ENCODE measurements at places on chromosomes 2 and 18. TPM values are rescaled to one million over a fixed set of nuclear protein-coding genes. Genes with fewer than 3 reads are reported as not detected.

DNA sequence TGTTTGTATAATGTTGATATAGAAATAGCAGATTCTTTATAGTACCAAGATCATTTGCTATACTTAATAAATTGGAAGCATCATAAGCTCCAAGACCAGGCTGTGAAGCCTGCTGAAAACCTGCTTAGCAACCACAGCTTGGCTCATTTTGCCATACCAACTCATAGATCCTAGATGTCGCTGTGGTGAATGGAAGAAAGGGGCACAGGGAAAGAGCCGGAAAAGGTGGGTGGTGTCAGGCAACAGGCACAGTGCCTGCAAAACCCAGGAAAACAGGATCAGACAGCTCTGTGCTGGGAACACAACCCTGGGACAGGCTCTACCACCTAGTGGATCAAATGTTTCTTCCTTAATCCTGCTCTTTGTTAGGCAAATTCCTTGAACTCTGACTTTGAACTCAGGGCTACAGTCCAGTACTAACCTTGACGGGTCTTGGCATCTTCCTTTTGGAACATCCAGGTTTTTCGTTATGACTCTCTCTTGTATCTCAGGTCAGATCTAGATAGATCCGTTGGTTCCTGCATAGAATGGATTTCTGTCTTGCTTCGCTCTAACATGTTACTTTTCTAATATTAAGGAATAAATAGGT lies 31.6 kb downstream of the TWSG1 start:
- no peaks in the 10 kb centered on the region for H3K27me3 ChIP-seq
- no peak for DNase-seq
- H3K4me3 ChIP-seq, result no peak overlapping the region
- no peak overlapping the region for H3K27ac ChIP-seq
- peaks cover 22% of the 10 kb centered on the region for H3K36me3 ChIP-seq
- no peaks in the 10 kb centered on the region for H3K4me1 ChIP-seq

GRCh38 chr2:207121784-207122183 lies 44.0 kb downstream of the KLF7 start:
- H3K4me1 ChIP-seq, result peaks cover 81% of the 10 kb centered on the region
- no peak overlapping the region for H3K4me3 ChIP-seq
- peak; percentile 30 for DNase-seq
- peaks cover 23% of the 10 kb centered on the region for H3K36me3 ChIP-seq
- H3K27ac ChIP-seq, result peak overlapping the region; percentile 66
- no peaks in the 10 kb centered on the region for H3K27me3 ChIP-seq

- H3K4me3 ChIP-seq, result peak overlapping the region; percentile 43
- H3K27me3 ChIP-seq, result no peaks in the 10 kb centered on the region
- H3K4me1 ChIP-seq, result peaks cover 91% of the 10 kb centered on the region
- no peak for DNase-seq
Measured at GRCh38 chr18:70295192-70296188, 6.6 kb downstream of the SOCS6 start.

GRCh38 chr2:196335221-196335634 lies 163.8 kb upstream of the STK17B start:
- H3K4me1 ChIP-seq, result peaks cover 91% of the 10 kb centered on the region
- no peak for DNase-seq
- H3K36me3 ChIP-seq, result no peaks in the 10 kb centered on the region
- H3K27me3 ChIP-seq, result no peaks in the 10 kb centered on the region

GRCh38 chr2:216554286-216554685 lies 55.6 kb downstream of the RPL37A start:
- H3K4me3 ChIP-seq, result no peak overlapping the region
- peaks cover 55% of the 10 kb centered on the region for H3K4me1 ChIP-seq
- no peak for DNase-seq
- H3K27ac ChIP-seq, result peak overlapping the region; percentile 70
- no peaks in the 10 kb centered on the region for H3K27me3 ChIP-seq
- H3K36me3 ChIP-seq, result no peaks in the 10 kb centered on the region

GRCh38 chr2:217329023-217329431 lies 469.2 kb upstream of the TNP1 start:
- H3K4me1 ChIP-seq, result peaks cover 43% of the 10 kb centered on the region
- H3K4me3 ChIP-seq, result no peak overlapping the region
- peak overlapping the region; percentile 36 for H3K27ac ChIP-seq
- H3K36me3 ChIP-seq, result no peaks in the 10 kb centered on the region
- no peak for DNase-seq

GRCh38 chr2:75862547-75862946 lies 151.8 kb upstream of the GCFC2 start:
- no peak overlapping the region for H3K4me3 ChIP-seq
- H3K4me1 ChIP-seq, result no peaks in the 10 kb centered on the region
- no peak overlapping the region for H3K27ac ChIP-seq
- H3K36me3 ChIP-seq, result no peaks in the 10 kb centered on the region
- DNase-seq, result no peak

- no peak overlapping the region for H3K4me3 ChIP-seq
- no peaks in the 10 kb centered on the region for H3K36me3 ChIP-seq
- H3K27me3 ChIP-seq, result no peaks in the 10 kb centered on the region
- peak; percentile 14 for DNase-seq
- H3K27ac ChIP-seq, result peak overlapping the region; percentile 54
Measured at GRCh38 chr2:226184940-226185615, 614.5 kb downstream of the IRS1 start.

GRCh38 chr2:239953418-239954061 lies 71.6 kb downstream of the NDUFA10 start:
- DNase-seq, result peak; percentile 22
- peak overlapping the region; percentile 54 for H3K27ac ChIP-seq
- peaks cover 63% of the 10 kb centered on the region for H3K4me1 ChIP-seq

GRCh38 chr2:112588611-112589045 lies 4.2 kb downstream of the CHCHD5 start:
- peaks cover 31% of the 10 kb centered on the region for H3K4me1 ChIP-seq
- no peaks in the 10 kb centered on the region for H3K27me3 ChIP-seq
- no peak overlapping the region for H3K27ac ChIP-seq
- H3K4me3 ChIP-seq, result no peak overlapping the region
- no peak for DNase-seq
- peaks cover 22% of the 10 kb centered on the region for H3K36me3 ChIP-seq

DNA sequence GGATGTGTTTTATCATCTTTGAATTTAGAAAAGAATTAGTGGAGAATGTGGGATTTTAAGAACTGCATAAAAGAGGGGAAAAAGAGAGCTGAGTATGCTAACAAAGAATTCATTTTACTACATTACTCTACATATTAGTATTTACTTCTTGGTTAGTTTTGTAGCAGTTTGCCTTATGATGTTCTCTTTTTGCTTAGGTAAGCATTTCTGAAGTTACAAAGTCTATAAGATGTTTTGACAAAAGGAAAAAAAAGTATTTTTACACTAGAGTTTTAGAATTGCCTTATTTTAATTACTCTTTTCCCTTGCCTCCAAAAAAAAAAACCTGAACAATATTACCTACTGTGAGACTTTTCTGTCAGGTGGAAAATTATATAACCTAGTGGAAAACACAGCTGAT lies 739.5 kb upstream of the SLC39A10 start:
- H3K27me3 ChIP-seq, result no peaks in the 10 kb centered on the region
- no peak overlapping the region for H3K27ac ChIP-seq
- no peak overlapping the region for H3K4me3 ChIP-seq
- no peak for DNase-seq

GRCh38 chr2:37447446-37447845 lies 103.0 kb downstream of the QPCT start:
- H3K4me1 ChIP-seq, result no peaks in the 10 kb centered on the region
- no peaks in the 10 kb centered on the region for H3K27me3 ChIP-seq
- no peaks in the 10 kb centered on the region for H3K36me3 ChIP-seq
- H3K27ac ChIP-seq, result no peak overlapping the region
- H3K4me3 ChIP-seq, result no peak overlapping the region
- no peak for DNase-seq

GRCh38 chr2:64439194-64439593 lies 14.8 kb upstream of the LGALSL start:
- no peaks in the 10 kb centered on the region for H3K4me1 ChIP-seq
- DNase-seq, result no peak
- H3K36me3 ChIP-seq, result no peaks in the 10 kb centered on the region
- no peak overlapping the region for H3K27ac ChIP-seq
- no peaks in the 10 kb centered on the region for H3K27me3 ChIP-seq

GRCh38 chr2:44642123-44642857 lies 280.5 kb downstream of the CAMKMT start:
- no peaks in the 10 kb centered on the region for H3K27me3 ChIP-seq
- H3K4me1 ChIP-seq, result peaks cover 39% of the 10 kb centered on the region
- peak overlapping the region; percentile 31 for H3K27ac ChIP-seq
- H3K4me3 ChIP-seq, result no peak overlapping the region

DNA sequence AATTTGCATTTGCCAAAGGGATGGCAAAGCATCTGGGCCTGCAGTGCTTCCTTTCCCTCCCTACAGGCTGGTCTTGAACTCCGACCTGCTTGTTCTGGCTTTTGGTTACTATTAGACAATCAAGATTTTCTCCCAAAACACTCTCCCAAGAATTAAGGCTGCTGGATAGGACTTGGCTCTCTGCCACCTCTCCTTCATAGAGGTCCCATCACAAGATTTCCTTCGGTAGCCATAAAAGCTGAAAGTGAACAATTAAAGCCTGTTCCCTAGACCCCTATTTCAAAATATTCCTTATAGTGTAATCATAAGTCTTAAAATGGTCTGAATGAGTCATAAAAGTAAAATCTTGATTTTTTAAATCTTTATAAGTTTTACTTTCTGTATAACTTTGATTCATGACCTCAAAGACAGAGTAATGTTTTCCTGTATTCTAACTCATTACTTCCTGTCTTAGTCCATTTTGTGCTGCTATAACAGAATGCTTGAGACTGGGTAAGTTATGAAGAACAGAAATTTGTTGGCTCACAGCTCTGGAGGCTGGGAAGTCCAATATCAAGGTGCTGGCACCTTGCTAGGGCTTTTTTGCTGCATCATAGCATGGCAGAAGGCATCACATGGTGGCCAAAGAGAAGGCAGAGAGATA lies 37.8 kb upstream of the TNP1 start:
- no peak overlapping the region for H3K4me3 ChIP-seq
- no peaks in the 10 kb centered on the region for H3K27me3 ChIP-seq
- no peaks in the 10 kb centered on the region for H3K4me1 ChIP-seq

DNA sequence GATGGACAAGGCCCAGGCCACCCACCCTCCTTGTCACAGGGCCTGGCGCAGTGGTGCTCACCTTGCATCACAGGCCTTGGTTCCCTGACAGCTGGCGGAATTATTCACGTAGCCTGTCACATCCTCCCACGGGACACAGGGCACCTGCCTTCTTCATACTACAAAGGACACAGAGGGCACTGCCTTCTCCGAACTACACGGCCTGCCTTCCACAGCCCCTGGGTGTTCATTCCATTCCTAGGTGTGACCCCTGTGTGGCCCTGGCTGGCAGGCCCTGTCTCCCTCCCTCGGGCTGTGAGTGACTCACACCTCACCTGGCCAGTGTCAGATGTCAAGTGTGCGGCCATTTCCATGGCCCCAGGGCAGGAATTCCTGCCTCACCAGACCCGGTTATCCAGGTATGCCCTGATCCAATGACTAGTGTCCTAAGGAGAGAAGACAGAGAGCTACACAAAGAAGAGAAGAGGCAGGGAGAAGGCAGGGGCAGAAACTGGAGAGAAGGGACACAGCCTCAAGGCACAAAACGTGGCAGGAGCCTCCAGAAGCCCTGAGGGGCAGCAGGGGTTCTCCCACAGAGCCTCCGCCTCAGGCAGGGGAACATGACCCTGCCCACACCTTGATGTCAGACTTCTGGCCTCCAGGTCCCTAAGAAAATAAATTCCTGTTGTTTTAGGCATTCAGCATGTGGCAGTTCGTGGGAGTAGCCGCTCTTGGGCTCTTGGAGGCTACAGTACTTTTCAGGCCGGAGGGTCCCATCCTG lies 43.4 kb downstream of the MBP start:
- H3K4me1 ChIP-seq, result peaks cover 62% of the 10 kb centered on the region
- H3K27ac ChIP-seq, result peak overlapping the region; percentile 90
- H3K36me3 ChIP-seq, result no peaks in the 10 kb centered on the region
- peaks cover 4% of the 10 kb centered on the region for H3K27me3 ChIP-seq

- H3K4me1 ChIP-seq, result peaks cover 9% of the 10 kb centered on the region
- no peaks in the 10 kb centered on the region for H3K27me3 ChIP-seq
- no peak for DNase-seq
- H3K4me3 ChIP-seq, result no peak overlapping the region
- H3K27ac ChIP-seq, result no peak overlapping the region
Measured at GRCh38 chr2:60445684-60446179, 107.7 kb downstream of the BCL11A start.

- no peak overlapping the region for H3K4me3 ChIP-seq
- no peak for DNase-seq
- H3K27me3 ChIP-seq, result peaks cover 15% of the 10 kb centered on the region
- H3K36me3 ChIP-seq, result no peaks in the 10 kb centered on the region
Measured at GRCh38 chr18:62988471-62988870, 273.1 kb downstream of the PHLPP1 start.

GRCh38 chr2:126784621-126785020 lies 114.1 kb upstream of the TEX51 start:
- H3K4me1 ChIP-seq, result no peaks in the 10 kb centered on the region
- H3K4me3 ChIP-seq, result no peak overlapping the region
- no peak overlapping the region for H3K27ac ChIP-seq
- no peaks in the 10 kb centered on the region for H3K36me3 ChIP-seq

- H3K27me3 ChIP-seq, result no peaks in the 10 kb centered on the region
- peaks cover 34% of the 10 kb centered on the region for H3K4me1 ChIP-seq
- no peak for DNase-seq
Measured at GRCh38 chr18:46711444-46711863, 45.4 kb downstream of the ST8SIA5 start.

DNA sequence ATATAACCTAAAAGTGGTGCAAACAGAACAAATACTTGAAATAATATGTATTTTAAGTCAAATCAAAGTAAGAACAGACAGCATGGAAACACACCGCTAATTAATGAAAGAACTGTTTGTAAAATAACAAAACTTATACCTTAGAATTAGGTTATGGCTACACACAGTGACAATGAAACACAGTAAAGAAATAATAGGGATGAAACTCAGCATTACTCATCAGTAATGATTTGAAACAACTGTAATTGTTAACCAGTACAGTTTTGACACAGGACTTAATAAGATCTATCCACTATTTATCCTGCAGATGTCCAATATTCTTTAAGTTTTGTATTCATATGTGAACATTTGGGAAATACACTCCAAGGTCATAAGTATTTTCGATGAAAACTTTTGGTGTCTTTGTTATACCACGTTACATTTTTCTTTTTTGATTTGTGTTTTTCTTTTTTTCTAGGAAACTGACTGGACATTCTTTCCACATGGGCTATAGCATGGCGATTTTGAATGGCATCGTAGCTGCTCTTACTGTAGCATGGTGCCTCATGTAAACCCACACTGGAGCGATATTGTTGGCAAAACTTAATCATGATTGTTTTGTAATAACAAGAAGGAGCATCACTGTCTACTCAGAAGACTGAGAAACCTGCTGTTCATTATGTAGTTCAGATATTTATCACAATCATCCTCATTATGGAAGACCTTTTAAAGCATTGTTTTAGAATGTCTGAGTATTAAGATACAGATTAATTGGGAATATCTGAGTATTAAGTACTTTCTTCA lies 41.1 kb downstream of the ARL6IP6 start:
- no peaks in the 10 kb centered on the region for H3K27me3 ChIP-seq
- no peak overlapping the region for H3K27ac ChIP-seq
- H3K4me1 ChIP-seq, result no peaks in the 10 kb centered on the region
- no peak for DNase-seq

GRCh38 chr2:46557788-46558187 lies 78.4 kb downstream of the TMEM247 start:
- H3K27ac ChIP-seq, result peak overlapping the region; percentile 85
- H3K4me3 ChIP-seq, result no peak overlapping the region
- H3K4me1 ChIP-seq, result peaks cover 99% of the 10 kb centered on the region
- H3K27me3 ChIP-seq, result no peaks in the 10 kb centered on the region
- peaks cover 13% of the 10 kb centered on the region for H3K36me3 ChIP-seq

RPRM gene
- total RNA-seq, result not detected

LIMS1 gene
- 77.0 TPM for total RNA-seq

MERTK gene
- total RNA-seq, result 4.7 TPM

REG3A gene
- not detected for total RNA-seq

DHRS9 gene
- 7.3 TPM for total RNA-seq

CRYBA2 gene
- not detected for total RNA-seq

XRCC5 gene
- total RNA-seq, result 110 TPM

DUSP28 gene
- total RNA-seq, result 19.3 TPM

TGOLN2 gene
- total RNA-seq, result 71.5 TPM

RBM43 gene
- 1.5 TPM for total RNA-seq

OTOS gene
- total RNA-seq, result not detected

Measured in left ventricle myocardium inferior (tissue), 1 donor.